ENCODE measurements at places on chromosomes 12 and 14. TPM values are rescaled to one million over a fixed set of nuclear protein-coding genes. Genes with fewer than 3 reads are reported as not detected.

- peaks cover 1% of the 10 kb centered on the region for H3K4me1 ChIP-seq
- no peak overlapping the region for H3K27ac ChIP-seq
- no peaks in the 10 kb centered on the region for H3K27me3 ChIP-seq
These were observed 56.9 kb downstream of the FOS start for GRCh38 chr14:75335571-75335970.

DNA sequence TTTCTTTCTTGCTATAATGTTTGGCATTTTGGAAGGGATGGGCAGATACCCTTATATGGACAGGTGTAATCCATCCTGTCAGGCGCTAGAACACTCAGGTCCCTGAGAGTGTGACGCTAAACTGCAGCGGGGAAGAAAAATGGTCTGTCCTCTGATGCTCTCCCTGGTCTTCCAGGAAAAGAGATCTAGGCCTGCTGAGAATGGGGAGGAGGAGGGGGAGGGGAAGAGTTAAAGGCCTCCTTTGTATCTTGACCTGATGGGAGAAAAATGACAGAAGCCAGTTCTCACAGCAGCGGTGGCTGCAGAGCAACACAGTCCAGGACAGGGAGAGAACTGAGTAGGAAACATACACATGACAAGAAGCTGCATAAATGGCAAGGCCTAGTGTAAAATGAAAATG is 61.1 kb downstream of the RPS6KA5 start:
- no peaks in the 10 kb centered on the region for H3K4me1 ChIP-seq
- no peaks in the 10 kb centered on the region for H3K27me3 ChIP-seq
- no peak for DNase-seq
- no peak overlapping the region for H3K27ac ChIP-seq

GRCh38 chr14:70143306-70143705 is 45.4 kb downstream of the SLC8A3 start:
- no peak for DNase-seq
- no peaks in the 10 kb centered on the region for H3K36me3 ChIP-seq
- no peak overlapping the region for H3K27ac ChIP-seq

DNA sequence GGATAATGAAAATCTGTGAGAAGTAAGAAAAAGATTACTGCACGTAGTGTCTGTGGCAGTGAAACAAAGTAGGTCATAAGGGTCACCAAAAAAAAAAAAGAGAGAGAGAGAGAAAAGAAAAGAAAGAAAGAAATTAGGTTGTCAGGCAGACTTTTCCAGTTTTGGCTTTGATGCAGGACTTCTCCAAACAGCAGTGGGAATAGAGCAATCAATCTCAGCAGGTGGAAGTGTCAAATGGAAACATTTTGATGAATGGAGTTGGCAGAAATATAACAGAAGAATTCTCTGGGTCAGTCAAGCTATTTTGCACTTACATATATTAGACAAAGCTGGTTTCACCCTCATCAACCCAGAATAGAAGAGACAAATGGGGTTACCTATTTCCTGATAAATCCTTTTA is 745.8 kb downstream of the SLC6A15 start:
- no peak overlapping the region for H3K27ac ChIP-seq
- no peaks in the 10 kb centered on the region for H3K4me1 ChIP-seq
- no peaks in the 10 kb centered on the region for H3K27me3 ChIP-seq
- DNase-seq, result no peak

GRCh38 chr12:55717011-55718007 is 1.5 kb downstream of the BLOC1S1 start:
- no peak overlapping the region for H3K4me3 ChIP-seq
- H3K27me3 ChIP-seq, result no peaks in the 10 kb centered on the region
- peak overlapping the region; percentile 62 for H3K27ac ChIP-seq
- peaks cover 3% of the 10 kb centered on the region for H3K36me3 ChIP-seq
- no peak for DNase-seq

GRCh38 chr12:64813723-64814122 is 10.7 kb upstream of the TBC1D30 start:
- no peak overlapping the region for H3K27ac ChIP-seq
- DNase-seq, result no peak
- no peaks in the 10 kb centered on the region for H3K4me1 ChIP-seq
- no peak overlapping the region for H3K4me3 ChIP-seq

GRCh38 chr12:23628806-23629205 is 320.7 kb downstream of the SOX5 start:
- H3K4me1 ChIP-seq, result peaks cover 5% of the 10 kb centered on the region
- no peaks in the 10 kb centered on the region for H3K36me3 ChIP-seq
- no peak overlapping the region for H3K4me3 ChIP-seq
- peak; percentile 64 for DNase-seq
- H3K27ac ChIP-seq, result no peak overlapping the region

DNA sequence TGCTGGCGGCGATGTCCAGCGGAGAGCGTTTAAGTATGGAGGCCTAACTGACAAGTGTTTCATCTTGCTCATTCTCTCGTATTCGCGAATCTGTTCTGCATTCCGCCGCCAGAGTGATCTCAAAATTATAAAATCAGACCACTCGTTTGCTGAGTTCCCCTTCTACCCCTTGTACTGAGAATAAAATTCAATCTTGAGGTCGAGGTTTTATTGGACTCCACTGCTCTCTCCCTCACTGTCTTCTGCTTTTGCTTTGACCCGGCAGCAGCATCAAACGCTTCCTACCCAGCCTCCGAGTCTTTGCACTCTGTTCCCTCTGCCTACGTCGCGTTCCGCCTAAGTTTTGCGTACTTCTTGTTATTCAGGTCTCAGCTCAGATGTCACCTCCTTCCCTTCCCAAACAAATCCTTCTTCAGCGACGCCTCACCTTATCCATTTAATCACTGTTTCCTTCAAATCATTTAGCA is 462 bp downstream of the KNTC1 start:
- no peaks in the 10 kb centered on the region for H3K27me3 ChIP-seq
- H3K4me3 ChIP-seq, result peak overlapping the region; percentile 81
- H3K27ac ChIP-seq, result peak overlapping the region; percentile 76
- peaks cover 12% of the 10 kb centered on the region for H3K36me3 ChIP-seq

DNA sequence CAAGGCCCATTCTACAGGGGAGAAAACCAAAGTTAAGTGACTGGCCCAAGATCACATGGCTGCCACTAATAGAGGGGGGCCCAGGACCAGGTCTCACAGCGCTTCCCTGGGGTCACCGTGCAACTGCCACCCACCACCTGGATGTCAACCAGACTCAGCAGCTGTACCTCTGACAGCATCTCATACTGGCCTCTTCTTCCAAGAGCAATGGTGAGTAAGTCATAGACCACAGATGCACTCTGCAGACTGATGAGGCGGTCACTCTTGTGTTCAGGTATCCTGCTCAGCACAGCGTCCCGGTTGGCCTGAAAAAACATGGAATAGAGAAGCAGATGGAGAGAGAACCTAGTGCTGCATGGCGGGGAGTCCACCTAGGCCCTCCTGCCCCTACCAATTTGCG is 139.9 kb downstream of the TTC7B start:
- peaks cover 3% of the 10 kb centered on the region for H3K36me3 ChIP-seq
- H3K27me3 ChIP-seq, result no peaks in the 10 kb centered on the region
- DNase-seq, result no peak
- H3K4me3 ChIP-seq, result no peak overlapping the region

GRCh38 chr14:77616133-77616453 is 344 bp downstream of the SPTLC2 start:
- H3K27ac ChIP-seq, result peak overlapping the region; percentile 90
- H3K27me3 ChIP-seq, result no peaks in the 10 kb centered on the region
- DNase-seq, result peak; percentile 15
- peak overlapping the region; percentile 97 for H3K4me3 ChIP-seq
- no peaks in the 10 kb centered on the region for H3K4me1 ChIP-seq

DNA sequence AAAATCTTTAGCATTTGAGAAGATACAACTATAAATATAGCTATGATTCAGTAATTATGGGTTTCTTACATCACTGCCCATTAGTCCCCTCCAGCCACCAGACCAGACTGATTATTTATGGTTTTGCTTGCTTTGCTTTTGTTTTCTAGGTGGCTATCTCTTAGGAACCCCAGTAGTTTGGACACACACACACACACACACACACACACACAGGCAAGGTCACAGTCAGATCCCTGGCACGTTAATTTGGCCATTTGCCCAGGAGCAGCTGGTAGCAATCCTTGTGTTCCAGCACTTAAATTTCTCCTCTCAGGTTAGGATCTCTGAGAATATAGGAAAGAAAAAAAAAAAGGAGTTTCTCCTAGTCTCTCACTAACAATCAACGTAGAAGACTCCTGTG is 90.2 kb upstream of the RESF1 start:
- H3K4me1 ChIP-seq, result no peaks in the 10 kb centered on the region
- no peak overlapping the region for H3K4me3 ChIP-seq
- no peaks in the 10 kb centered on the region for H3K27me3 ChIP-seq
- peak; percentile 13 for DNase-seq
- no peaks in the 10 kb centered on the region for H3K36me3 ChIP-seq
- H3K27ac ChIP-seq, result no peak overlapping the region

DNA sequence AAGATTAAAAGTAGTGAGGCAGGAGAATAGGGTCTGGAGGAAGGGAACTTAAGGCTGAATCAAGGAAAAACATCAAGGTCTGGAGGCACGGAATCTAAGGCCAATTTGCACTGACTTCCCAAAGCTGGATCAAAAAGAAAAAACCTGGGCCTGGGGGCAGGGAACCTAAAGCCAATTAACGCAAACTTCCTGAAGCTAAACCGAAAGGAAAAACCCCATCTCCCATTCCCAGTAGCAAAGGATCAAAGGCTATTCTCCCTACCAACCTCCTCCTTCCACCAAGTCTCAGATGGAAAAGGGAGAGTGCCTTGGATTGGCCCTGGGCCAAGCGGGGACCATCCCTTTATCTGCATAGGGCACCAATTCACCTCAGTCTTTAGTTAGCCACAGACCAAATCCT is 384.2 kb downstream of the GRIN2B start:
- H3K4me3 ChIP-seq, result no peak overlapping the region
- no peak overlapping the region for H3K27ac ChIP-seq
- no peaks in the 10 kb centered on the region for H3K36me3 ChIP-seq
- no peaks in the 10 kb centered on the region for H3K27me3 ChIP-seq
- DNase-seq, result no peak

DNA sequence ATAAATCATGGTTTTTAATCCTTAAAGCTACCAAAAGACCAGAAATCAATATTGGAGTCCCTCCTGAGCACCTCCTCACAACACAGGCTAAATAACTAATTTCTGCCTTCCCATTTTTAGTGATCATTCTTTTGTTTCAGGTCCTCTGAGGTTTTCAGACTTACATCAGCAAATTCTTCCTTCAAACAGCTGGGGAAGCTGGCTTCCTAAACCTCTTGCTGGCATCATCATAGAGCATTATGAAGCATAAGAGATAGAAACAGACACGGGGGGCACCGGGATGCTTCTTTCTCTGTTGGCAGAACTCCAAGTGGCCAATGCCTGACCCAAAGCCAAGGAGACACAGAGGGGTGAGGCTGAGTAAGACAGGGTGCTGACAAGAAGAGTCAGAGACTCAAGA is 47.9 kb upstream of the DBX2 start:
- H3K4me3 ChIP-seq, result no peak overlapping the region
- no peaks in the 10 kb centered on the region for H3K27me3 ChIP-seq
- no peaks in the 10 kb centered on the region for H3K36me3 ChIP-seq
- H3K27ac ChIP-seq, result no peak overlapping the region

DNA sequence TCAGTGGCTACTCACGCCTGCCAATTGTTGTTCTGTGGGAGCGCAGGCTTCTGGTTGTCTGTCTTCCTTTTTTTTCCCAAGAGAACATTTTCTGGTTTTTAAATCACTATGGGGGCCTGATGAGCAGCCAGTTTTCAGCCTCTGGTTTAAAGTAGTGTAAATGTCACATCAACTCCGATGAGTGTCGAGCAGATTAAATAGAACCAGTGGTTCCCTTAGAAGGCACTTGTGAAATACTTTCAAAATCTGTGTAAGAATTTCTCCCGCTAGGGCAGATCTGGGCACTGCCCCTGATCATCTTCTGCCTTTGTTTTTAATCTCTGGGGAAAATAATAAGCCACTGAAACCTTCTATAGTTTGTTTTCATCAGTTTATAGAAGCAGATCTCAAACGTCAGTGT is 130.4 kb downstream of the PRIMA1 start:
- H3K4me3 ChIP-seq, result no peak overlapping the region
- H3K27ac ChIP-seq, result no peak overlapping the region
- no peaks in the 10 kb centered on the region for H3K4me1 ChIP-seq
- no peaks in the 10 kb centered on the region for H3K36me3 ChIP-seq

- DNase-seq, result peak; percentile 40
- no peak overlapping the region for H3K27ac ChIP-seq
- H3K4me1 ChIP-seq, result peaks cover 26% of the 10 kb centered on the region
These were observed 67.5 kb downstream of the CHST11 start for GRCh38 chr12:104524034-104524832.

DNA sequence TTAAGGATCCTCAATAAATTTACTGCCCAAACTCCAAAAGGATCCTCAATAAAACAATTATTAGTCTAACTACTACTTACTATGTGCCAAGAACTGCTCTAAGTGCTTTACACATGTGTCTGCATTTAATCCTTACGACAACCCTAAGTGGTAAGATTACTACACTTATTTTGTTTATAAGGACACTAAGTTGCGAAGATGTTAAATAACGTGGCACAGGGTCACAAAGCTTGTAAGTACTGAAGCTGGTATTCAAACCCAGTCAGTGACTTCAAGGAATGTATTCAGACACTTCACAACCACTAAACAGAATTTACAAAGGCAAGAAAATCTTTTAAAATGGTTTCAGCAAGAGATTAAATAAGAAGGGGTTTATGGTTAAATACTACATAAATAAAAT is 13.0 kb downstream of the FERMT2 start:
- no peaks in the 10 kb centered on the region for H3K27me3 ChIP-seq
- H3K4me1 ChIP-seq, result peaks cover 6% of the 10 kb centered on the region
- no peak overlapping the region for H3K27ac ChIP-seq

GRCh38 chr12:24943947-24944600 is 4.8 kb downstream of the BCAT1 start:
- no peak for DNase-seq
- no peaks in the 10 kb centered on the region for H3K36me3 ChIP-seq
- H3K27ac ChIP-seq, result no peak overlapping the region

- peaks cover 9% of the 10 kb centered on the region for H3K4me1 ChIP-seq
- no peaks in the 10 kb centered on the region for H3K27me3 ChIP-seq
- DNase-seq, result no peak
- no peak overlapping the region for H3K4me3 ChIP-seq
- no peak overlapping the region for H3K27ac ChIP-seq
These were observed 2.5 kb downstream of the ANKRD52 start for GRCh38 chr12:56255671-56256070.

GRCh38 chr12:99137124-99137855 is 492.2 kb downstream of the APAF1 start:
- H3K27me3 ChIP-seq, result no peaks in the 10 kb centered on the region
- no peak overlapping the region for H3K4me3 ChIP-seq
- DNase-seq, result no peak
- no peaks in the 10 kb centered on the region for H3K4me1 ChIP-seq

GPR68 gene
- 2.3 TPM for total RNA-seq

CSRNP2 gene
- total RNA-seq, result 29.1 TPM

KRT74 gene
- total RNA-seq, result not detected

KLRC4 gene
- total RNA-seq, result not detected

CEBPE gene
- total RNA-seq, result not detected

ITGA7 gene
- total RNA-seq, result 13.5 TPM

TPCN1 gene
- total RNA-seq, result 61.7 TPM

CLEC14A gene
- total RNA-seq, result 91.3 TPM

DTD2 gene
- total RNA-seq, result 19.2 TPM

RPS6KL1 gene
- total RNA-seq, result 2.2 TPM
